AG09319 (cell line): ENCODE measurements at places on chromosomes 6 and 20.

DNA sequence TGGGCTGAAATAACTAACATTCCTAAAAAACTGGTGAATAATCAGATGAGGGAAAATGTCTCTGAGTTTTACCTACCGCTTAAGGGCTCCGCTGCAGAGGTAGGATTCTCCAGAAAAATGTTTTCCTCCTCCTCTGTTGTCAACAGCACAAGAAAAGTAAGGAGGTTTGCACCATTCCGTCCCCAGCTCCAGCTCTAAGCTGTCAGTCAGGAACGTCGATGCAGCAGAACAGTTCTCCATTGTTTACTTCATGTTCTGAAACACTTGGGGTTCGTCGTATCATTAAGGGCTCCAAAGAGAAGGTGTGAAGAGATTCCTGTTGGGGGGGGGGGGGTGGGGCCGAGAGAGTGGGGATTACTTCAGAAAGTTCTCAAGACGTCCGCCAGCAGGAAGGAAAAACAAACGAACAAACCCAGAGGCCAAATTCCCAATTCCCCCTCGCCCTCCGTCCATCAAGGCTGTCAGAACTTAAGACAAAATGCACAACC is 734 bp downstream of the MMS22L start:
- no peak for DNase-seq

GRCh38 chr20:32648761-32649650 is 24.7 kb downstream of the C20orf203 start:
- DNase-seq, result no peak

- DNase-seq, result no peak
Observed at GRCh38 chr6:167748046-167748445, 78.7 kb upstream of the AFDN start.

GRCh38 chr6:30223339-30223738 is 10.1 kb upstream of the TRIM26 start:
- no peak for DNase-seq

GRCh38 chr20:64064145-64064698 is 1.2 kb downstream of the TCEA2 start:
- DNase-seq, result no peak

- no peak for DNase-seq
Observed at GRCh38 chr6:42099340-42100028, 42.9 kb downstream of the C6orf132 start.

DNA sequence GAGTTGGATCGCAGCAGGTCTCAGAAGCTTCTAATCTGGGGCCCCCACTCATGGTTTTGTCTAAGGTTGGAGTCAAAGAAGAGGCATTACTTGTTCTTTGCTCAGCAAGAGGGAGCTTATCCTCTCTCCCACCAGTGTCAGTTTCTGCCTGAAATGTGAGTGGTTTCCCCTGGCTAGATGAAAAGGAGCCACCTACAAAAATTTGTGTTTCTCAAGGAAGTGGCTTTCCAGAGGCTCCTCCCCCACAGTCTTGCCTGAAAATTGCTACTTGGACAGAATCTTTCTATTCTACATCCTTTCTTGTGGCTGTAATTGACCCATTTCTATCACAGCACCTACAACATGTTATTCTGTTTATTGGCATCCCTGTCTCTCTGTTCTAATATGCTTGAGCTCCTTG is 37.9 kb downstream of the SCML4 start:
- DNase-seq, result no peak

DNA sequence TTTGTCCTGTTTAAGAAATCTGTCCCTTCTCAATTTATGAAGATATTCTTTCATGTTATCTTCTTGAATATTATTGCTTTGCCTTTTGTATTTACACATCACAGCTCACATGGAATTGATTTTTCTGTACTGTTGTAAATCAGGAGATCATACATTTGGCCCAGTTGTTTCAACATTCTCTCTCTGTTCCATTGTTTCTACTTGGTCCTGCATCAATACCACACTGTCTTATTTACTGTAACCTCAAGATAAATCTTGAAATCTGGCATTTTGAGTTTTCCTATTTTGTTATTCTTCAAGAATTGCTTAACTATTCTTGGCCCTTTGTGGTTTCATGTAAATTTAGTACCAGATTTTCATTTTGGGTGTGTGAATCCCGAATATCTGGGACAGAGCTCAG is 121.7 kb upstream of the CCN2 start:
- no peak for DNase-seq
